ENCODE measurements at places on chromosomes 12 and 14.

DNA sequence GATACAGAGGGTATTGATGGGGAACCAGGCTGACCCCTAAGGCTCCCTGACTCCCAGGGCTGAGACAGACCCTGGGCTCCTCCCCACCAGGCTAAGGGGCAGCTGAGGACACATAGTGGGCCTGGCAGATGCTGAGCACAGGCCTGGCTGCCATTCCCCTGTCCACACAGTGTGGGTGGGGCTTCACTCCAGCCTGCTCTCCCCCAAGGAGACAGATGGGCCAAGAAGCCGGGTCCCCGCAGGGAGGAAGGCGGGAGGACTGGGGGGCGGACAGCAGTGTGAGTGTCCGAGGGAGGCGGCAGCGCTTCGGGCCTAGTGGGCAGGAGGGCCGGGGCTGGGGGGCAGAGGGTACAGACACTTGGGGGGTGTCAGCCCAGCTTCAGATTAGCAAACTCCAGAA is 32.0 kb downstream of the RFLNA start:
- no peak for DNase-seq

DNA sequence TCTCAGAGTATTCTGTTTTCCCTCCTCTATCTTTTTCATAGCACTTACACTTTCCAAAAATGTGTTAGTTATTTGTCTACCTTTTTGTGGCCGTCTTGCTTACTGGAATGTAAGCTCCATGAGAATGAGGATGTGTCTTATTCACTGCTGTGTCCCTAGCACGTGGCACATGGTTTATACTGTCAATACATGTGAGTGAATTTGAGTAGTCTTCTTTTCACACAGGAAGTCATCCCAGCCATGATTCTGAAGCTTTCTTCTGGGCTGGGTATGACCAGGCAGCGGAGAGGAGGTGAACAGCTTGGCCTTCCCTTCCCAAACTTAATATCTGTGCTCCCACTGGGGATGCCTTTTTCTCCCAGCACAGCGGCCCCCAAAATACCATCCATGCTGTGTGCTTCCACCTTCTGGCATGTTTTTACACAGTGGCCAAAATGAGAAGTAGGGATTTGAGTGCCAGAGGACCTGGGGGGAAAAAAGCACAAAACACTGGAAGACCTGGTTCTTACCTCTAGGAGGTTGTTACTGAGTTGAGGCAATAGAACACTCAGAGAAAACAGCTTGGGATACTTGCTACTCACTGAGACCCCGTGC is 10.3 kb downstream of the PLEKHG3 start:
- no peak for DNase-seq

- DNase-seq, result no peak
These were observed 457.6 kb downstream of the EGLN3 start for GRCh38 chr14:33493266-33493665.

GRCh38 chr14:74653386-74654138 is 41.5 kb upstream of the LTBP2 start:
- DNase-seq, result no peak

GRCh38 chr12:81077329-81077685 is 572 bp upstream of the ACSS3 start:
- DNase-seq, result no peak

DNA sequence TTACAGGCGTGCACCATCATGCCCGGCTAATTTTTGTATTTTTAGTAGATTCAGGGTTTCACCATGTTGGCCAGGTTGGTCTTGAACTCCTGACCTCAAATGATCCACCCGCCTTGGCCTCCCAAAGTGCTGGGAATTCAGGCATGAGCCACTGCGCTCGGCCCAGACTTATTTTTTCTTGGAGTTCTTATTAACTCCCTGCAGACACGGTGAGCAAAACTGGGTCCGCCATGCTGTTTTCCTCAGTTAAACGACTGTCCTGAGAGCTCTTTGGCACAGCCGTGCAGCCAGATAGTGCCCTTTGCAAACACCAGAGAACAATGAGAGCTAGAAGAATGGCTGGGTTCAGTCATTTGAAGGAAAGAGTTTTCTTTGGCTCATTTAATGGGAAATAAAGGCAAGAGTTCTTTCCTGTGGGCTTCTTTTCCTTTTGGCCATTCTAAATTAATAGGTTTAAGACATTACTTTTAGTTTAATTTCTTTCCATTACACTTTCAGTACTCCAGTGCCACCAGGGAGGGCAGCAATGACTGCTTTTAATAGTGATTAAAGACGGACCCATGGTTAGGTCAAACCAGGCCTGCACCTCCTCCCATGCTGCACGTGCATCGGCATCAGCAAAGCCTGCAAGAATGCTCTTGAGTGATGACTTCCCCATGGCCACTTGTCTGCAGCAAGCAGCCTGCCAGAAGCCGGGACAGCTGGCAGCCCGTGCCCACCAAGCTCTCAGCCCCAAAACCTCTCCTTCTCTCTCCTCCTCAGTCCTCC is 60.7 kb downstream of the VCPKMT start:
- no peak for DNase-seq

DNA sequence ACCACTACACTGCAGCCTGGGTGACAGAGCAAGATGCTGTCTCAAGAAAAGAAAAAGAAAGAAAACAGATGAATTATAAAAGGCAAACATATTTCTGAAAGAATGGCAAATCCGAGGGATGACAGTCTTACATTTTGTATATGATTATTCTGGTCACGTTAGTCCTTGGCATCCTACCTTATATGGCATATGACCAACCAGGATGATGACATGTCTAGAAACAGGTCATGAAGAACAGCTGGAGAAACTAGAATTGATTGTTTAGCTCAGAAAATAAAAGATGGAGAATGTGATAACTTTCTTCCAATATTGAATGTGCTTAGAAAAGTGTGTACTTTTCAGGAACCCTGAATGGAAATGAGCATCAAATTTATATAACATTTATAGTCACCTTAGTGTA is 19.2 kb downstream of the SLC2A14 start:
- no peak for DNase-seq

- DNase-seq, result no peak
These were observed 16.3 kb downstream of the MARK3 start for GRCh38 chr14:103401223-103402214.

DNA sequence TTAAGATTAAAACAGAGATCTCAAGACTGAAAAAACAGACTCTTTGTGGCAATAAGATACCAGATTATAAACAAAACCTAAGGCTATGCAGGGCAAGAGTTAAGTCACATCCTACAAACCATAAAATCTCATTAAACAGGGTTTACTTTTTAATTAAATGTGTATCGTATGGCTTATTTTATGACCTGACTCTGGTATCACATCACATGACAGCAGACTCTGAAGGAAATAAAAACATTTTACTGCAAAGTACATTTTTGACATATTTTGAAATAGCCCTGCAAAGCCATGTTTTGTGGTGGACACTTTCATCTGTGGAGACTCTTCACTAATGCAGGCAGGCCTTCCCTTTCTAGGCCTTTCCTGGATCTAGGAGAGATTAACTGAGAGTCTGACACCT is 327.6 kb upstream of the CLEC14A start:
- no peak for DNase-seq

DNA sequence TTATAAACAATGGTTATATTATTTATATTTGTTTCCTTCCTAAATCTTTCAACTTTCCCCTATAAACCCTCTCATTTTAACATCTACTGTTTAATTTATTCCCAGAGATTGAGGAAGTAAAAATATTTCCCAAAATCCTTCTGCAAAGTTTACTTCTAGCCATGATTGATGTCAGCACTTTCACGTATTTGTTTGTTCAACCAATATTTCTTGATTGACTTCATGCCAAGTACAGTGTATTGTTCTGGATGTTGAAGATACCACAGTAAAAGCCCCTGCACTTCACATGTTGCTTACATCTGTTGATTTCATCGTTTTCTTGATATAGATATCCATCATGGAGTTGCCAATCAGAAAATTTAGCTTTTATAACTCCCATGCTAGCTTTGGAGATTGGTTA is 81.8 kb downstream of the TTLL5 start:
- DNase-seq, result no peak

GRCh38 chr14:104972301-104973134 is 5.7 kb downstream of the AHNAK2 start:
- no peak for DNase-seq

DNA sequence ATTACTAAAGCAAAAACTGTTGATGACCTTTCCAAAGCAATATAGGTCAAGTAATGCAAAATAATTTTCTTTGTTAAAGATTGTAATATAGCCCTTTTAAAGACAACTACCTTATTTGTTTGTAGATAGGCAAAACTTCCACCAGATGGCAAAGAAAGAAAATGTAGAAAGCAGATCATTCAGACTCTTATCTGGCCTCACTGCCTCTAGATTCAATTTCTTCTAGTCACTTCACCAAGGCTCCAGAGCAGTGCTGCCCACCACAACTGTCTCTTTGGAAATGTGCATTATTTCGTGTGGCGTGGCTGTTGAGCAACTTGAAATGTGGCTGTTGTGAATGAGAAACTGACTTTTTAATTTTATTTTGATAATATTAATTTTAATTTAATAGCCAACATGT is 127.1 kb downstream of the ITPR2 start:
- no peak for DNase-seq

GRCh38 chr12:119180380-119181040 is 1.8 kb downstream of the HSPB8 start:
- DNase-seq, result no peak

DNA sequence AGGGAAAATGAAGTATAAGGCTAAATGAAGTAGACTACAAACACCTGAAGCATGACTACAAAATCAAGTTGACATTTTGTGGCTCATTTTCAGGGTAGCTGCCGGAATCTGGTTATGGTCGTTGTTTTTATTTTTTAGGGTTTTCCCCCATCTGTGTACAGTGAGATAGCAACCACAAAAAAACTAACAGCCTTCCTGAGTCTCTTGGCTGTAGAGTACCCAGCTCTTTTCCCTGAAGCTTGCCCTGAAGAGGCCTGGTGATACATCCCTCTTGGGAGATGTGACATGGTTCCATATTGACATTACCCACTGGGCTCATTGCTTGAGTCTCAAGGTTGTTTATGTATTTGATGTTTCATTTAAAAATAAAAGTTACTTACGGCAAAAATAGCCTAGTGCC is 424.0 kb downstream of the ZFP36L1 start:
- DNase-seq, result no peak

GRCh38 chr12:86748894-86749293 is 492.7 kb upstream of the MGAT4C start:
- no peak for DNase-seq

GRCh38 chr12:9697619-9698018 is 28.1 kb downstream of the CLEC2D start:
- no peak for DNase-seq

- no peak for DNase-seq
These were observed 22.7 kb downstream of the SMCO2 start for GRCh38 chr12:27469176-27469736.

- no peak for DNase-seq
These were observed 93.4 kb downstream of the GPR135 start for GRCh38 chr14:59371771-59372170.

GRCh38 chr14:92923744-92924103 is 774 bp downstream of the CHGA start:
- DNase-seq, result no peak

GRCh38 chr12:94650143-94651056 is at the start of gene TMCC3:
Gene TMCC3 (minus strand): TSS chr12:94650557. CDS start chr12:94650430, 127 bp downstream.
- no peak for DNase-seq

- no peak for DNase-seq
These were observed 85.3 kb downstream of the LRP6 start for GRCh38 chr12:12181511-12181910.

DNA sequence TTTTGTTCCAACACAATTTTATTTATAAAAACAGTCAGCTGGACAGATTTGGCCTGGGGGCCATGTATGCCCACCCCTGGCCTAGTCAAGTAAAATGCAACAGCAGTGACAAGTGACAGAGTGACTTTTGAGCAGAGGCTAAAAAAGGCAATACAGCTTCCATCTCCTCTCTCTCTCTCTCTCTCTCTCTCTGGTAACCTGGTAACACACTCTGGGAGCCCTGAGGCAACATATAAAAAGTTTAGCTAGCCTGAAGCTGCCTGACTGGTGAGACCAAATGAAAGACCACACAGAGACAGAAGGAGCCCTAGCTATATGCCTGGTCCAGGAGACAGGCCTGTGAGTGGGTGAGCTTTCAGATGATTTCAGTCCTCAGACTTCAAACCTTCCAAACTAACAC is 105.4 kb downstream of the DENND5B start:
- no peak for DNase-seq

- no peak for DNase-seq
These were observed 21.4 kb upstream of the CLMN start for GRCh38 chr14:95341115-95341514.

- no peak for DNase-seq
These were observed 121.5 kb upstream of the SFSWAP start for GRCh38 chr12:131589221-131589897.

- DNase-seq, result no peak
These were observed 5.9 kb downstream of the TOMM20L start for GRCh38 chr14:58401587-58401986.

DNA sequence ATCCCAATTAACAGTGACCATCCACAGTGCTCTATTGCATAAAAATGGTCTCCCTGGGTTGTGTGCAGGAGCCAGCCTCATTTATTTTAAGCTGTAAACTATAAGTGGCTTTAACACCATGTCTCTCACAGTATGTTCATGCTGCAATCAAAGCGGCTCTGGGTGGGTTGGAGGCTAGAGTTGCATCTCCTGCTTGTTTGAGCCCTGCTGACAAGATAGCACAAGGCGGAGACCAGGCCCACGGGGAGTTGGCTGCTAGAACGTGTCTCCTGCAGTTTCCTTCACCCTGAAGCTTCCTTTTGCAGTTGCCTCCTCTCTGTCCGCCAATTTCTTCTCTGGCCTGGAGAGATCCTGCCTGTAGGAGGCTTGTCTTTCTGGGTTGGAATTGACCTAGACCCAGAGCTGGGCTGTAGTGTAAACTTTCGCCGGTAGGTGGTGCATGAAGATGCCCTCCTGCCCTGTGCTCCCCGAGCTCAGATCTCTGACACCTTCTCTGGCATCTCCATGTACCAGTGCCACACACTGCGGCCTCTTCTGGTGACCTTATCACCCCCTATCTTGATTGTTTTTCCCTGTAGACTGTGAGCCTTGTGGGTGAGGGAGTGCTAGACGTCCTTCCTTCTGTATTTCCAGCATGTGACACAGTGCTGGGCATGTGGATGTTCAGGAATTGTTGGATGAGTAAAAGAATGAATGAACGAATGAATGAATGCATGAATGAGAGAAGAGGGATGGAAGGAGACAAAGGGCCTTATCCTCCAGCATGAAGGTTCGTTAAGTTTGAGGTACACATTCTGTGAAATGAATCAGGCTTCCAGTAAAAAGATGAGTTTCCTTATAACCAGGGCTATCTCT is 10.4 kb downstream of the OTUB2 start:
- peak; percentile 38 for DNase-seq

DNA sequence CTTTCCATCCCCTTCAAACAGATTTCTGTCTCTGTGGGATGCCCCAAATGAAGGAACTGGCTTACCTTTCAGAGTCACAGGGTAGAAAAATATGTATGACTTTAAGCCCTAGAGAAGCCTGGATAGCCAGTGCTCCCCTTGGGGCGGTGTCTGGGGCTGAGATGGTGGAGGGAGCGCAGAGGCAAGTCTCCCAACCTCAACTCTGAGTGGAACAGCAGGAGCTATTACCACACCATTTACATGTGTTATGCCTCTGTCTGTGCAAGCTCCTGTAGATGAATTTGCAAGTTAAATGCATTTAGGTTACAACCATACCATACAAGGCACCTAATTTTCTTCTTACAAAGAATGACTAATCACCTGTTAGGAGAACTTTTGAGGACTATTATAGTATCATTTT is 50.4 kb upstream of the CLMN start:
- DNase-seq, result no peak

Data from stimulated activated CD8-positive, alpha-beta memory T cell treated with anti-CD3 and anti-CD28 coated beads, Interleukin-7, amount 100 ng/mL, for 1 hour (primary cell).